ENCODE measurements at places on chromosomes 7 and 10. TPM values are rescaled to one million over a fixed set of nuclear protein-coding genes. Genes with fewer than 3 reads are reported as not detected.

The PLEKHS1 gene
- 0.23 TPM for total RNA-seq

The GPR37 gene
- 8.8 TPM for total RNA-seq

The ZNF467 gene
- 5.9 TPM for total RNA-seq

The DGKI gene
- 2.7 TPM for total RNA-seq

The ZNF33B gene
- total RNA-seq: 18.7 TPM

The SH3PXD2A gene
- 10.6 TPM for total RNA-seq

DNA sequence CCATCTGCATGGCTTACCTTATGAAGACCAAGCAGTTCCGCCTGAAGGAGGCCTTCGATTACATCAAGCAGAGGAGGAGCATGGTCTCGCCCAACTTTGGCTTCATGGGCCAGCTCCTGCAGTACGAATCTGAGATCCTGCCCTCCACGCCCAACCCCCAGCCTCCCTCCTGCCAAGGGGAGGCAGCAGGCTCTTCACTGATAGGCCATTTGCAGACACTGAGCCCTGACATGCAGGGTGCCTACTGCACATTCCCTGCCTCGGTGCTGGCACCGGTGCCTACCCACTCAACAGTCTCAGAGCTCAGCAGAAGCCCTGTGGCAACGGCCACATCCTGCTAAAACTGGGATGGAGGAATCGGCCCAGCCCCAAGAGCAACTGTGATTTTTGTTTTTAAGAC is 12.4 kb downstream of the DUSP5 start:
- no peak for DNase-seq

DNA sequence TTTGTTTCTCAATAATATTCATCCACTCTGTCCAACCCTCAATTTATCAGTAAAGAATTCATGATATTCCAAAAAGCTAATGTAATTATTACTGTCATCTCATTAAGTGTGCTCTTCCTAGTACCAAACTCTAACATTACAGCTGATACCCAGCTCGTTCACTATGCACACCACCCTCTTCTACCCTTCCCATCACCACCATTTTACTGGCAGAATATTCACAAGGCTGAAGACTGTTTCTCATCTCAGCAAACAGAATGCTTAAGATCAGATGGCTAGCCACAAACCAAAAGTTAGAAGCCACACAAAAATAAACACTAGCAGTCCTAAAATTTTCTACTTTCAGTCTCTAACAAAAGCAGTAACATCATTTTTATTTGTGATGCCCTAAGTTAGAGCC is 121.5 kb downstream of the SRPK2 start:
- no peak for DNase-seq

DNA sequence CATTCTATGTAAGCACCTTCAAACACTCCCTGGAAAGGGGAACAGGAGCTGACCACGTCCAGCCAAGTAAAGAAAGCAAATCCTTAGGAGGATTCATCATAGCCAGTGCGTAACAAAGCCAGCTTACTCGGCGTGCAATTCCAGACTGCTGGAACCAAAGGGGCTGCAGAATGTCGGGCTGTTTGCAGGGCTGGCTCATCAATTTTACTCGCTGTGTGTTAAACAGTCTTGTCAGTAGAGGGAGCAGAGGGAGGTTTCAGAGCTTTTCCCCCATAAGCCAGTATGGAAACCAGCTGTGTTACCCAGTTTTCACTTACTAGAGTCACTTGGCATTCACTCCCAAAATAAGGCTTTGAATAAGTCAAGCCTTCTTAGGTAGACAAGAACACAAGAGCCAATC is 127.1 kb downstream of the KMT2E start:
- peak; percentile 47 for DNase-seq

Data from hepatocyte (in vitro differentiated cells).